ENCODE measurements at places on chromosomes 1 and 21. TPM values are rescaled to one million over a fixed set of nuclear protein-coding genes. Genes with fewer than 3 reads are reported as not detected.

DNA sequence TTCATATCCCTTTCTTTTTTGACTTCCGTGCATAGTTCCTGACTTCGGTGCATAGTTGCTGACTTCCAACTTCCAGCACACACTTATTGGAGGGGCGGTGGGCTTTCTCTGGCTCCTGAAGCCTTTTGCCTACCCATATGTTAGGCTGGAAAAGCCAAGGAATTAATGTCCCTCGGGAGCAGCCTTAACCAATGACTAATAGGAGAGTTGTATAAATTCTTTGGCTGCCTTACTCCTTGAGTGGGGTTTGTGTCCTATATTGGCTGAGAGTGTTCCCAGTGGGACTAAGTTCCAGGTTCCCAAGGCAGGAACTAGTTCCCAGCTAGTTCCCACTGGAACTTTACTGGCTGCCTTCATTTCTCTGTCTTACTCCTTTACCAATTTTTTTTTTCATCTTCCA lies 105.7 kb downstream of the ZNF326 start:
- DNase-seq, result no peak

- DNase-seq, result no peak
These were observed 170.5 kb downstream of the APP start for GRCh38 chr21:25999921-26000582.

The HENMT1 gene
- total RNA-seq, result 7.2 TPM

GRCh38 chr1:19955534-19956170 lies 23.8 kb downstream of the PLA2G2A start:
- DNase-seq, result no peak

The PIK3C2B gene
- total RNA-seq, result 17.5 TPM

- no peak for DNase-seq
These were observed 19.8 kb downstream of the ASPM start for GRCh38 chr1:197126691-197127090.

DNA sequence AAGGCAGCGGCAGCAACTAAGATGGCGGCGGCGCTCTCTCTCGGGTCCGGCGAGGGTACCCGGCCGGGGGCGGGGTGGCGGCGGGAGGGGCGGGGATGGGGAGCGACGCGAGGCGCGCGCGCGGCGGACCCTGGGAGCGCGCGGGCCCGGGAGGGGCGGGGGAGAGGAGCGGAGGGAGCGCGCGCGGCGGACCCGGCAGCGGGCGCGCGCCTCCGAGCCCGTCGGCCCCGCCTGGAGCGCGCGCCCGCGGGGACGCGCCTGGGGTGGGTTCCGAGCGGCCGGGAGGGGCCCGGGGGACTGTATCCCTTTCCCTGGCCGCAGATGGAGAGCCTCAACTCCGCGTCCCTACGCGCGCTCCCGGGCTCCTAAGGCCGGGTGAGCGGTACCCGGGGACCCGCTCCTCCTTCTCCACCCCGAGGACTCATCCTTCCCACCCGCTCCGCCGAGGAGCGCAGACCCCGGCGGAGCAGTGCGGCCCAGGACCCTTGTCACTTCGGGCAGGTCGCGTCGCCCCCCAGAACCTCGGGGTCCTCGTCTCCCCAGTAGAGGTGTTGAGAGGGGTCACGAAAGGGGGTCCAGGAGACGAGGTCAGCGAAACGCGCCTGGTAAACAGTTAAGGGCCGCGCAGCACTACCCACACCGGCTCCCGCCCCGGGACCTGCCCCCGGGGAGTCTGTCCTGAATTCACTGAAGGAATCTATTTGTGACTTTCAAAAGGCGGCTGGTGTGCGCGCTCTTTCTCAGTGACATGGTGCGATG lies at the start of gene CLSTN1:
Gene CLSTN1, minus strand, starts transcription at position 23 of the 759 bp plus-strand sequence. CDS start 232 bp downstream, outside the sequence.
- DNase-seq, result peak; percentile 96

The RPTN gene
- total RNA-seq, result not detected

The PIGP gene
- 19.7 TPM for total RNA-seq

The AUNIP gene
- 1.3 TPM for total RNA-seq

GRCh38 chr1:25727635-25728286 lies 72.2 kb upstream of the SELENON start:
- no peak for DNase-seq

The STYXL2 gene
- total RNA-seq, result 0.86 TPM

The AADACL4 gene
- total RNA-seq, result not detected

Data from osteocyte (in vitro differentiated cells).